ENCODE measurements at places on chromosomes 3 and 15. TPM values are rescaled to one million over a fixed set of nuclear protein-coding genes. Genes with fewer than 3 reads are reported as not detected.

- H3K27ac ChIP-seq: no peak overlapping the region
- DNase-seq: no peak
- no peak overlapping the region for H3K4me3 ChIP-seq
- no peaks in the 10 kb centered on the region for H3K4me1 ChIP-seq
These were observed 29.8 kb upstream of the CNOT10 start for GRCh38 chr3:32655167-32655566.

DNA sequence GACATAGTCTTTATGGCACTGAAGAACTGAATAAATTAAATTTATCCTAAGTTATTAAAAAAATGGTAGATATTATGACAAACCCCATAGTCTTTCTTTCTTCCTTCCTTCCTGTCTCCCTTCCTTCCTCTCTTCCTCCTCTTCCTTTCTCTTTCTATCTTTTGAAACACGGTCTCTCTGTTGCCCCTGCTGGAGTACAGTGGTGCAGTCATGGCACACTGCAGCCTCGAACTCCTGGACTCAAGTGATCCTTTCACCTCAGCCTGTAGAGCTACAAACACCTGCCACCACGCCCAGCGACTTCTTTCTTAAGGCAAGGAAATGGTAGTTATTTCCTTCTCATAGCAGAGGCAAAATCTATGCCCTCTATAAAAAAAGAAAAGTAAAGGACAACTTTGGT, 354.6 kb downstream of the GAP43 start:
- H3K4me1 ChIP-seq: no peaks in the 10 kb centered on the region
- H3K4me3 ChIP-seq: no peak overlapping the region
- no peak for DNase-seq
- no peaks in the 10 kb centered on the region for H3K36me3 ChIP-seq

SLC2A2 gene
- not detected for total RNA-seq

COL6A6 gene
- total RNA-seq: 42.8 TPM
